ENCODE measurements at places on chromosomes 4 and X.

- DNase-seq: no peak
Measured at GRCh38 chr4:154569584-154569983, 6.8 kb downstream of the FGB start.

DNA sequence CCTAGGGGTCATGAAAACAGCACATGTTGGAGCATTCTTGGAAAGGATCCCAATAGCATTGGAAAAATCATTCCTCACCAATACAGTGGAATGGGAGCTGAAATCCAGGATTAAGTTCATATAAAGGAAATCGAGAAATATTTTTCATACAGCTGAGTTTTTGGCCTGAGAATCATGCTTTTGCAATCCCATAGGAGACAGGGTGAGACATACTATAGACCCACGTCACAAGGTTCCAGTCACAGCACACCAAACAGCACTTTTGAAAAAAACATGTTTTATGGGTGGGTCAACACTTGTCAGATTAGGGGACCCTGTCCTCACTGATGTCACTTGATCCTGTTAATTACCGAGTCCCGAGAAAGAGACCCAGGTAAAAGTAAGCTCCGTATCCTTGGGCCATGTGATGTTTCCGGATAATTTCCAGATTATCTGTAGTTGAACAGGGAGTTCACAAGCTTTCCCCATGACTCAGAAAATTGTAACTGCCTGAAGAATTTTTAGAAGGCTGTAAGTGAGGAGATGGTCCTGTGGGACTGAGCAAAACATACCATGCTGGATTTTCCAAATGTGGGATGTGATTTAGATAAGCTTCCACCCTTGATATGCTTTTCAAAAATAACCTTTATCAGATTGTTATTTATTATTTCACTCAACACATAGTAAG, 80.9 kb upstream of the TLR3 start:
- DNase-seq: no peak

DNA sequence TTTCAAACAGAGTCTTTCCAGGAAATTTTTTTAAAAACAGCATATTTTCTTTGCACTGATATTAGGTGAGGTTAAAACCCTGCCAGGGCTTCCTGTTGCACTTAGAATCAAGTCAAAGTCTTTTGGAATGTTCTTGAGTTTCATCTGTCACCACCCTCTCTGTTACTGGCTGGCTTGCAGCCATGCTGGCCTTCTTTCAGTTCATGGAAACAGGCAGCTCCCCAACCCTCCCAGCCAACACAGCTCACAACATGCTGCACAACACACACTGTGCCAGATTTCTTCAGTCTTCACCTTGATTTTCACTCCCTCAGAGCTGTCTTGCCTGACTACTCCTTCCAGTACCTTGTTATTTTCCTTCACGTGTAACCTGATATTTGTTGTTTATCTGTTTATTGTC, 129.5 kb downstream of the KCNIP4 start:
- no peak for DNase-seq

GRCh38 chr4:74934888-74935287, 2.0 kb downstream of the PARM1 start:
- no peak for DNase-seq

DNA sequence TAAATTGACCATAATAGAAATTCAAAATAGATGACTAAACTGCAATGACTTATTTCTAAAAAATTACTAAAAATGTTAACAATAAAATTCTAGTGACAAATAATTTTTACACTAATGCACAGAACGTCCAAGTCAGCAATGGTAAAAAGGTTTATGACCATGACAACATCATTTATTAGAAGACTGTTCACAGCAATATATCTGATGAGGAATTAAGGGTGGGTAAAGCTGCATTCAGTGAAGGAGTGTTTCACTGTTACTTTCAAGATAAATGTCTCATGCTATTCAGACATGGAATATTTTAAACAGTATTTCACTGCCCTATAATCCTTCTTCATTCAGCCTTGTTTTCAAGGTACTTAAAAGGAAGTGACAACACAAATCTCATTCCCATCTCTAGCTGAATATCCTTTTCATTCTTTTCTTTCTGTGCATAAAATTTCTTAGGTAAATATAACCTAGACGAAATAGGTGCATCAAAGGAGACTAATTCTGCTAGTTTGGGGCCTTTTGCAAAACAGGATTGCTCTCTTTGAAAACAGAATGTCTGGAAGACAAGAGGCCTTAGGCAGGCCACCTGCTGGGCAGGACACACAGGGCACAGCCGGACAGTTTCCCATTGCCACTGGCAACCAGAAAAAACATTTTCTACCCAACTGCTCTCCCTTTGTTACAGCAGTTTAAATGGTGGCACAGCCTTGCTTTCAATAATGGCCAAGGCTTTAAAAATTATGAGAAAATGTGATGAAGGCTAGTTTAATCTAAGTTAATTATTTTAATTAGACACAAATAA, 600.3 kb downstream of the SPRY1 start:
- no peak for DNase-seq

GRCh38 chr4:172786039-172786792, 382.4 kb upstream of the GALNT7 start:
- DNase-seq: no peak

DNA sequence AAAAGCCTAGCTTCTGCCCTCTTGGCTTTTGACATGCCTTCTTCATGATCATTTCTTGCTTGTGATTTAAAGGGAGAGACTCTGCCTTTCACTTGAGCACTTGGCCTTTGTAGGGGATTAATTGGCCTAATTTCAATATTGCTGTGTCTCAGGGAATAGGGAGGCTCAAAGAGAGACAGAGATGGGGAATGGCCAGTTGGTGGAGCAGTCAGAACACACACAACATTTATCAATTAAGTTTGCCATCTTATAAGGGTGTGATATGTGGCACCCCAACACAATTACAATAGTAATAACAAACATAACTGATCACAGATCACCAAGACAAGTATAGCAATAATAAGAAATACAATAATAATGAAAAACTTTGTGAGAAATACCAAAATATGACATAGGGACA, 122.5 kb upstream of the VCX start:
- no peak for DNase-seq

GRCh38 chrX:121227888-121228287, 180.5 kb downstream of the GLUD2 start:
- no peak for DNase-seq

- no peak for DNase-seq
Measured at GRCh38 chrX:1212532-1212931, at the start of gene CRLF2. Gene CRLF2, minus strand, starts transcription at chrX:1212649. Its CDS starts 15 bp downstream, at chrX:1212634.
